ENCODE measurements at places on chromosomes 5 and 9.

DNA sequence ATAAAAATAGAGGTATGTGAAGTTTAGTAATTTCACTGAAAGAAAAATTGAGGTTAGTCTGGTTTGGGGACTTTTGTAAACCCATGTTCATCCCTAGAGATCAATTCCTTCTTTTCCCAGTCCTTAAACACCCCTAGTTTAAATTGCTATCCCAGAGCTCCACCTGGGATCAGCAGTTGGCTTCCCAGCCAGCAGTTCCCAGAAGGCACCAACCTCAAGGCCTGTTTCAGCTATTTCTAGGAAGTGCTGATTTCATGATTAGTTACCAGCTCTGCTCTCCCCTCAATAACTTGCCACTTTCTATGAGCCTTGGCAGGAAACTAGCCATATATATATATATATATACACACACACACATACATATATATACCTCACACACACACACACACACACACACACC is 30.5 kb downstream of the EPB41L4B start:
- no peak for DNase-seq

GRCh38 chr5:105288946-105289345 is 1726.4 kb upstream of the NUDT12 start:
- DNase-seq: no peak

GRCh38 chr5:57493034-57493433 is 10.4 kb upstream of the ACTBL2 start:
- no peak for DNase-seq

DNA sequence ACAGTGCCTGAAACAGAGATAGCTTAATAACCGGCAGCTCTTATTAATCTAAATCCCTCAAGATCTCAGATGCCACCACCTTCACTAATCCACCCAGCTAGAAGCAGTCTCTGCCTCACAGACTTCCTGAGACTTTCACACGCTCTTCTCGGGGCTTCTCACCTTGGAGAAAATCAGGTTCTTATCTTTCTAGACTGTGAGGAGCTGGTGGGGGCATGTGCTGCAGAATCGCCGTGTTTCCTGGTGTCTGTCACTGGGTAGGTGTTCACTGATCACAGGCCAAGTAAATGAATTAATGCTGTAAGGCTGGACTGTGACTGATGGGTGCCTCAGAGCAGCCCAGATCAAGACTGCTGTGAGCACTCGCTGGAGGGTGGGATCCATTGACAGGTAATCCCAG is 101.7 kb downstream of the PSD2 start:
- no peak for DNase-seq

- DNase-seq: no peak
Observed at GRCh38 chr5:149365418-149365817, 7.6 kb downstream of the PCYOX1L start.

GRCh38 chr5:55258339-55258738 is 24.9 kb upstream of the CCNO start:
- no peak for DNase-seq

- DNase-seq: no peak
Observed at GRCh38 chr9:68981789-68982188, 32.1 kb downstream of the PRKACG start.

DNA sequence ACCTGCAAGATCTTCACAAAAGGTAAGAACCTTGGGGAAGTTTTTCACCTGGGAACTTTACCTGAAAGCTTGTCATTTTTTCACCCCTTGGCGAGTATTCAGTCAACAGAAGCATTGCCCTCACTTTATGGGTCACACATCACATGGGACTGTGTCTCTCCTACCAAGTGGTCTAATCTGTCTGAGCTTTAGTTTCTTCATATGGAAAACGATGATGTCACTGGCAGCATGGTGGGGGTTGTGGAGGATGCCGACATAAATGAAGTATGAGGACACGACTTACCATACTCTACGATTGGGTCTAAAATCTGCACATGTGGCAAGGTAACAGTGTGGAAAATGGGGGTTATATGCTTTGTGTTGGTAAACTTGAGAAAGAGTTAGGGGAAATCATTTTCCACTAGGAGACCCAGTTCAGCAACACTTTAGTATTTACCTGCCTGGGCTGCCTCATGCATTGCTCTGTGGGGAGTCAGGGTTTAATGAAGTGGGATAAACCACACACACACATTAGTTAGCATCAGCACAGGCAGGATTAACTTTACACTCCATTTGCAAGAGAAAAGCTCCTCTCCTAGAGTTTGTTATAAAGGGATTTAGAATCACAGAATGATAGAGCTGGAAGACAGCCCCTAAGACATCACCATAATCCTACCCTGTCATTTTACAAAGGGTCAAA is 19.8 kb upstream of the PAX5 start:
- no peak for DNase-seq

DNA sequence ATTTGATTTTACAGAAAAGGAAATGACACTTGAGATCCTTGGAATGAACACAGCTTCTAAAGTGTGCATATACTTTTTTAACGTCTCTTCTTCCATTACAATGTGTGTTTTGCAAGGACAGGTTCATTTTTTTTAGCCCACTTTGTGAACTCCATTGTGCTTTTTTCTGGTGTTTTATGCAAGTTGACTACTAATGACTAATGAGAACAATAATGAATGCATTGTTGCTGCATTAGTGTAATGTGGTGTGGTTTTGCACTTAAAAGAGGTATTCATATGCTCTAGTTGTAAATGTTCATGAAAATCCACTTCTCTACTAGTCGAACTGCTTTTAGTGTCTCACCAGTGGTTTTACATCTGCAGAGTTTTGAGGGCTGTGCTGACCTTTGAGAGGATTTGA is 93.6 kb downstream of the UHRF2 start:
- no peak for DNase-seq
